Mesendoderm (in vitro differentiated cells): ENCODE measurements at places on chromosomes 6 and 20.

GRCh38 chr20:60206259-60206658, 248.0 kb downstream of the CDH26 start:
- DNase-seq: peak; percentile 88

DNA sequence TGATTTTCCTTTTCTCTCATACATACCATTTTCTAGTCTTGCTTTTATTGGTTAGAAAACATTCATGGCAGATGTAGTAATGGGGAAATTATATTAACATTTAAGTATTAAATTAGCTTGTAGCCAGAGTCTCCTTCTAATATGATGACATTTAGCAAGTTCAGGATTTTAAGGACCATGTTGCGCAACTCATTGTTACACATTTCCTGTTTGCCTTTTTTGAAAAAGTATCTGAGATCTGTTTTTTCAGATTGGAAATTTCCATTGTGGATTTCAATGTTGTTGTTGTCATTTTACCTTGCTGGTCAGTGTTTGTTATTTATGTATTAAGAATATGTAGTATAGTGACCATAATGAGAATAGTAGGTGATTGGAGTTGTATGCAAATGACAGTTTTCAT, 38.7 kb downstream of the CDKAL1 start:
- DNase-seq: peak; percentile 21

GRCh38 chr6:44238687-44239350, 8.1 kb upstream of the HSP90AB1 start:
- DNase-seq: no peak

DNA sequence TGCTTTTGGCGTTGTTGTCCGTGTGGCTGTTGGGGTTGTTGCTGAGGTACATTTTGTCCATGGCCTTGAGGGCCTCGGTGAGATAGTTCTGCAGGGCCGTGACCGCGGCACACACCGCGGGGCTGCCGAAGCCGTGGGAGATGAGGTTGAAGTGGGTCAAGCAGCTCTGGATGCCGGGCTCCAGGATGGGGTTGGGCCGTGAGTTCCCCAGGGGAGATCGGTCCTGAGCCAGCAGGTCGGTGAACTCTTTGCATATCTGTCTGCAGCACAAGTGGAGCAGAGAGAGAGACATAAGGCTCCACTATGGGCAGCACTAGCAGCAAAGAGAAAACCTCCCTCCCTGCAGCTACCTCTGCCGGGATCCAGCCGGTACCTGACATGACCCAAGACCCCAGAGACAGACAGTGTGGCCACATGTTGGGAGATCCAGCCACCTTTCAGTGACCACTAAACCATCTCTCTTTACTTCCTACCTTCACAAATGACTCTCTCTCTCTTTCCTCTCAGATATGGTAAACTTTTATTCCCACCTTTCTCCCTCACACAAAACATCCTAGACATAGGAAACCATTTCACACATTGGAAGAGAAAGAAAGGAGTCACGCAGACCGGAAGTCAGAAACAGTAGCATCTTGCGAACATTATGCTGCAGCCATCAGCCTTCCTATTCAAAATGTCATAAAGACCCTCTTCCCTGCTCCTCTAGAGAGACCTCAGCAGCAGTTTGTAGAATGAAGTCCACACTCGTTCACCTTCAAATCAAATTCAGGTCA, 16.2 kb downstream of the TFAP2A start:
- peak; percentile 50 for DNase-seq

DNA sequence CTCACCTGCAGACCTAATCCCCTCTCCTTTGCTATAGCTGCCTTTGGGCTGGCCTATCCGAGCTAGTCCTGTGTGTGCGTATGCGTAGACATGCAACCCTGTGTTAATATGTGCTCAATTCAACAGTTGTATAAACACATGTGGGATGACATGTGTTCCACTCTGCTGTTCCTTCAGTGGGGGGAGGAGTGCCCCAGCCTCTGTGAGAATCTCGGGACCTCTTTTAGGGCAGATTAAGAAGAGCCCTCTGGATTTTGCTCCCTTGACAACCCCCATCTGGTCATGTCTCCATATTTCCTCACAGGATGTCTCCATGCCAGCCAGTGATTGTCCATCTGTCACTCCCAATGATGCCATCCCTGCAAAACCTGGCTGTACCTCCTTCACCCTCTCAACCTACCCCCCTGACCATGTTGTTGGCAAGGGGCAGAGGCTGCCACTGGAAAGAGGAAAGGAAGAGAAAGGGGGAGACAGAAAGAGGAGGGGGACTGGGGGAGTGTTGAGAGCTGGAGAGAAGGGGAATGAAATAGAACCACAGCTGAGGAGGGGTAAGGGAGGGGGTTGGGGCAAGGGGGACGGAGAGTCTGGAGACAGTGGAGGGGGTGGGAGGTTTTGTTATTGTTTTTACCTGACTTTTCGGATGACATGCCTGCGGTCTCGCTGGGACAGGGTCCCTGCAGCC, 417 bp downstream of the PRRT1 start:
- no peak for DNase-seq
